Non-pigmented ciliary epithelial cell (primary cell): ENCODE measurements at places on chromosomes 7 and 10.

GRCh38 chr7:38311329-38311937, 38.0 kb upstream of the TARP start:
- DNase-seq = no peak

DNA sequence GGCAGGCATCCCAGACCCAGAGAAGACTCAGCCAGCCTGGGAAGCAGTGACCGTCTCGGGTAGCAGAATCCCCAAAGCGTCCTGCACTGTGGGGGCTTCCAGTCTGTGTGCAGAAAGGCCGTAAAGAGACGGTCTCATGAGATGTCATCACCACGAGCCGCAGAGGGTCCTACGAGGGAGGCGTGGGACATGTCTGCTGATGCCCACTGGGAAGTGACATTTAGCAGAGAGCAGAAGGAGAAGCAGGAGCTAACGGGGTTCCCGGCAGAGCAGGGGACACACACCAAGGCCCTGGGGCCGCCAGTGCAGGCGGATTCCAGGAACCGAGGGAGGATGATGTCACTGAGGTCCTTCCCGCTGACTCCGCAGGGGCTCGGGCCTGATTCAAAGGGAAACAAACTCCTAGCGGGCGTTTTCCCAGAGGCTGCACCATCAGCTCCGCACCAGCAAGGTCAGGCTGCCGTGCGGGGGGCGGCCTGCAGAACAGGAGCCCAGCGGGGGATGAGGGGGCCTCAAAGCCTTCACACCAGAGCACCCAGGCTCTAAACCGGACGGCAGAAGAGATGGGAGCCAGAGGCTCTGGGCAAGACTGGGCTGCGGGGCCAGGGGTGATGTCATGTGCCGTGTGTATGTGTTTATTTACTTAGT, 85.4 kb upstream of the PDGFA start:
- no peak for DNase-seq

- no peak for DNase-seq
These were observed 27.2 kb downstream of the LEP start for GRCh38 chr7:128268233-128268632.

- DNase-seq = no peak
These were observed 32.4 kb upstream of the RET start for GRCh38 chr10:43044448-43044921.

DNA sequence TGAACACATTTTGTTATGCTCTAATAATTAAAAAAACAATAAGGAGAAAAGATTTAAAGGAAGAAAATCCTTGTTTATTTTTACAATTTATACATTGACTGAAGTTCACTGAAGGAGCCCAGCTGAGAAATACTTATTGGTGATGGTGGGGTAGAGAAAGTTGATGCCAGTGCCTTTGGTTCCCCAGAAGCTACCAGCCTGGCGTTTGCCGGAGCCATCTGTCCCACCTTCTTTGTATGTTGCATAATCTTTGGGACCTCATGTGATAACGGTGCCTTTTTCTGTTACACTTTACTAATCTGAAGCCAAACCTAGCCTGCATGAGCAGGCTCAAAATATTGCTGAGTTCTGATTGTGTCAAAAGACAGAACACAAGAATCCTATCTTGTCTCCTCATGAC, 22.7 kb downstream of the ZNF365 start:
- DNase-seq = no peak

DNA sequence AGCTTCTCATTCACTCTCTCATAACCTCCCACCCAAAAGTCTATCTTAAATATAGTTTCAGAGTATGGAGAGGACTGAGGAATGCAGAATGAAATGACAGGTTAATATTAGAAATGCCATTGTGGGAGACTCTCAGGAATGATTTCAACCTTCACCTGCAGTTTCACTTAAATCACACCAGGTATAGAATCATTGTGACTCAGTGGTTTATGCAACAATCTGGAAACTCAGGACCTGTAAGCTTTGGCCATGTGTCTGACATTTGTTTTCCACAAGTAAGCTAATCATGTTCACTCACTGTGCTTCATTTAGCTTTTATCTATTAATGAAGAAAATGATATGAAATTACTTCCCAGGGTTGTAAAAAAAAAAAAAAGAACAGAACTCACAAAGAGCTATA, 8.7 kb upstream of the PTPN12 start:
- no peak for DNase-seq

DNA sequence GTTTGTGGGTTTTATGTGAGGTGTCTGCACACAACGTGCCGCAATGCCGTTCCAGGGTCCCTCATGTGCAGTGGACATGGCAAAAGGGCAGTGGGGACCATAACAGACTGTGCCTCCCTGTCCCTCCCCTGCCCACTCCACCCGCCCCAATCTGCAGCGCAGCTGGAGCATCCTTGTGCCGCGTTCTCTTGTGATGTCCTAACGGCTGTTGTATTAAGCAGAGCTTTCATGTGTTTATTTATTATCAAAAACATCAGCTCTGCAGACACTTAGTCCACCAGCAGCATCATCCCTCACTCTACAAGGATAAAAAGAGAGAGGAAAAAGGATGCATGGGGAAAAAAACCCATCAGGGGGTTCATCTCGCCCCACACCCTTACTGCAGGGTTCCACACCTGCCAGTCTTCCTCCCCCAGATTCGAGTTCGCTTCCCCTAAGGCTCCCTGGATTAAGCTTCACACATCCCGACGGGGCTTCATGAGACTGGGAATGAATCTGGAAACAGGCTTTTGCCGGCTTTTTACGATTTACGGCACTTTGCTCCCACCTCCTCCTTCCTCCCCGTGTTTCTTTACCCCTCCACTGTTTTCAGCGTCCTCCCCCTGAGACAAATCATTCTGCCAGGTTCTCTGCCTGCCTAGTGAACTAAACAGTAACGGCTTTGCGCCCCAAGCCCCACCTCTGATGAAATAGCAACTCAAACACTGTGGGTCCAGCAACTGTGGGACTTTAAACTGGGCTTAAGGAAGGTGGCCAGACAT, 301.4 kb downstream of the CAMK1D start:
- no peak for DNase-seq

DNA sequence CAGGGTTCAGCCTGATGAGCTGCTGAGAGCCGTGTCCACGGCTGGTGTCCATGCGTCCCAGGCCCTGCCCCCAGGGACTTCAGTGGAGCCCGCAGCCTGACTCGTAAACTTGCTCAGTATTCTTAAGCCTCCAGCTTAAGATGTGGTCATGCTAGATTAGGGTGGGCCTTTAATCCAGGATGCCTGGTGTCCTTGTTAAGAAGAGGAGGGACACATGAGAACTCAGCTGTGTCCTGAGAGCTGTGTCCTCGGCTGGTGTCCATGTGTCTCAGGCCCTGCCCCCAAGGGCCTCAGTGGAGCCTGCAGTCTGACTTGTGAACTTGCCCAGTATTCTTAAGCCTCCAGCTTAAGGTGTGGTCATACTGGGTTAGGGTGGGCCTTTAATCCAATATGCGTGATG, 23.0 kb downstream of the DOCK1 start:
- DNase-seq = no peak

- DNase-seq = no peak
These were observed 727.8 kb downstream of the GRID1 start for GRCh38 chr10:85638797-85639196.

DNA sequence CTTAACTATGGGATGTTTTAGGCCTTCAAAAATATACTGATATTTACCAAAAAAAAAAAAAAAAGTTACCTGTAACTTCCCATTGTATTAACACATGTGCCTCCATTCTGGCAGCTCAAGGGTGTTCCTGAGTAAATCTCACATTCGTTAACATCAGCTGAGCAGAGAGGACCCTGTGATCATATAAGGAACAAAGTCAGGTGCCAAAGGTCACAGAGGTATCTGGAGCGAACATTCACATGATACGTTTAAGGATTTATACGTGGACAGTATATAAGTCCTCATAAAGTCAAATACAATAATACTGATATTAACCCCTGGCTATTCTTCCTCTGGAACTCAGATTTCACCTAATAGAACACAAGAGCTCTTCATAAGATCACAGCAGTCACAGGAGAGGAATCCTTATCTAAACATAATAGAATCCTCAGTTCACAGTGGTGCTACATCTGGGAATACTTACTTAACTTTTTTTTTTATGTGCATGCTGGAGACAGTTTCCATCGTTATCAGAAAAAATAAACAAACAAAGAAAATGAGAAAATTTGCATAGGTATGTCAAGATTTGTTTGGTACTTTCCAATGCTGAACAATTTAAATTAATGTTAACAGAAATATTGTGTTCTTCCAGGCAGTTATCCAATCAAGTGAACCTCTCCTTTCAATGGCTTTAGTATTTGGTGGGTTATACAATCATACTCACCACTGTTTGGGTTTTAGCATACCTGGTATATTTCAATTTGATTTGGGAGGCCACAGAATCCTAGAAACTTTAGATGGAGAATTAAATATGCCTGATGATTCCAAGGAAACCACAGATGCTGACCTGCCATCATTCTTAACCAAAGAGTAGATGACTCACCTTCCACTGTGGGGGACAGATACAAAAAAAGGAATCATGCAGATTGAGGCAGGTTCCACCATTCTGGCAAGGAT, 6.6 kb downstream of the CUBN start:
- no peak for DNase-seq

GRCh38 chr7:134616611-134617010, 30.0 kb upstream of the BPGM start:
- DNase-seq = no peak

GRCh38 chr10:62069452-62070178, 168.1 kb downstream of the ARID5B start:
- no peak for DNase-seq

- DNase-seq = no peak
These were observed 18.7 kb upstream of the ARID5B start for GRCh38 chr10:61882621-61883370.

DNA sequence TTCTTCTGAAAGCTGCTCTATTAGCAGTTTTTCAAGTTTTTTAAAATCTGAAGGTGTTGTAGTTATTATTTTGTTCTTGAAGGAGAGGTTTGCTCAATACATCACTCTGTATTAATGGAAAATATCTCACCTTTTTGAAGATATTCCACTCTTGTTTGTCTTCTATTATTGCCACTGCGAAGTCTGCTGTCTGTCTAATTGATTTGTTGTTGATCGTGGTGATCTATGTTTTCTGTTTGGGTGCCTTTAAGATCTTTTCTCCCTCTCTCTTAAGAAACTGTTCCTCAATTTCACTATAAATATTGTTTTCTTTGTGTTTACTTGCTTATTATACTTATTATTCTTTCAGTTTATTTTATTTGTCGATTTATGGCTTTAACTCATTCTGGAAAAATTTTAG, 64.9 kb upstream of the FZD8 start:
- no peak for DNase-seq

- DNase-seq = no peak
These were observed 62.2 kb downstream of the PPP1R9A start for GRCh38 chr7:94969434-94970084.

GRCh38 chr10:128721963-128722445, 595.8 kb upstream of the MKI67 start:
- DNase-seq = no peak

DNA sequence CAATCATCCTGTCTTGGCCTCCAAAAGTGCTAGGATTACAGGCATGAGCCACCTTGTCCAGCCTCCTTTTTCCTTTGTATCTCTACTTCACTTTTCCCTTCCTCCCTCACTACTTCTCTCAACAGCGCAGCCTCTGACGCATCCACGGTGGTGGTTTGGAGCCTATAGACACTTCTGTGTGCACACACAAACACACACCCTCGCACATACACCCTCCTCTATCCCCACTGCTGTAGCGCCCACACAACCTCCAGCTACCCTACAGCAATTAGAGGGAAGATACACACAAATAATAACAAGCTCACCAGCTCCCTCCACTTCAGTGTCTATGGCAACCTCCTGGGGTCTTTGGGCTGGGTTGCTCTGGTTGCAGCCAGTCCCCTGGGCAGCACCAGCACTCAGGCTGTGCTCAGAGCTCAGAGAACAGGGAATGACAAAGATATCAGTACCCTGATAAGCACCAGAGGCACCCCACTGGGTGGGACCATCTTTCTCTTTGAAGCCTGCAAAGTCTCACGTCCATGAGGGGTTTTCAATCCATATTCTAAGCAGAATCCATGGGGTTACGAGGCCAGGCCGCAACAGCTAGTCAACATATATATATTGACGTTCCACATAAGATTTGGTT, 3.3 kb upstream of the CAMK2G start:
- DNase-seq = no peak

DNA sequence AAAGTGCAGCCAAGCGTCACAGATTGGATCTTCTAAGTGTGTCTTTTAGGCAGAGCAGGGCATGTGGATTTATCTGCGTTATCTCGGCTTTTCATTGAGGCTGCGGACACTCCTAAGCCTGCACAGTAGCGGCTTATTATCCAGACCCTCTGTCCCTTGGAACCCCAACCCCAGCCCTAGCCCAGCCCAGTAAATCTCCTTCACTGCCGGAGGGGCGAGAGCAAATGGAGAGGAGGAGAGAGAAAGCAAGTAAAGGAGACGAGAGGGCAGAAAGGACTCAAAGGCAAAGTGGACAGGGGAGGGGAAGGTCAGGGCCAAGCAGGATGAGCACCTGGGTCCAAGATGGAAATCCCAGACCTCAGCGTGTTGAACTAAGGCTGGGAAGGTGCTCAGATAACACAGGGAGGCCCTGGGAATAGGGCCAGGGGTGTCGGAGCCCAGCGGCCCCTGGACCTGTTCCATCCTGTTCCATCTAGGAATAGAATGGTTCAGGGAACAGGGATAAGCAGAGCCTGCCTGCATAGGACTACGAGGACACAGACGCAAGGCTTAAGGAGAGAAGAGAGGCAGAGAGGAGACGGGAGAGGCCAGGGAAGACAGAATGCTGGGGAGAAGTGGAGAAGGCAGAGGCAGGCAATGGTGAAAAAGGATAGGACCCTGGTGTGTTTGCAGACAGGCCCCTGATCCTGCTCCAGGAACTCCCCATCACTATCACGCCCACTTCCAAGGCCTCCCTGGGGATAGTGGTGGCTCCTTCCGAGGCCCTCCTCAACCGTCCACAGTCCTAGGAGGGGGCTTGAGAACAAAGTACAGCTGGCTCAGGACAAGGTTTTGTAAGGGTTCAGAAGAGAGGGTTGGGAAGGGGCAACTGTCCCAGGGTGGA, 99.6 kb downstream of the CHST15 start:
- no peak for DNase-seq
